ENCODE measurements at places on chromosomes 1 and 21.
A peak's percentile ranks its signal among the peaks of the same experiment; 100 is the strongest.

GRCh38 chr1:5119366-5120234, 465.2 kb downstream of the AJAP1 start:
- no peak for DNase-seq

DNA sequence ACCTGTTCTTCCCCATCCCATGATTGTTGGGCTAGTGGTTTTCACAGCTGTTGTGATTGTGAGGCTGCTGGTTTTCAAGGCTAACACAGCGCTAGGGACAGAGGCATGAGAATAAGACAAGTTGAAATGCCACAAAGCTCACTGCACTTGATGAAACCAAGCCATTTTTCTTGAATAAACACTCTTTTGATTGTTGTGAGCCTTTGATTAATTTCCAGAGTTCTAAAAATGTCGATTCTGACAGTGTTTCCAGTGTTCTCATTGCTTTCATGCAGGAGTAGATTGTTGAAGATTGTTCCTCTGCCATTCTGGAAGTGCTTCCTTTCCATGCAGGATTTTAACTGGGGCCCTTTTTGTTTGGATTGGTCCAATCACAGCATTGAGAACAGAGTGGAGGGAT, 134.9 kb upstream of the GRIK3 start:
- no peak for DNase-seq

DNA sequence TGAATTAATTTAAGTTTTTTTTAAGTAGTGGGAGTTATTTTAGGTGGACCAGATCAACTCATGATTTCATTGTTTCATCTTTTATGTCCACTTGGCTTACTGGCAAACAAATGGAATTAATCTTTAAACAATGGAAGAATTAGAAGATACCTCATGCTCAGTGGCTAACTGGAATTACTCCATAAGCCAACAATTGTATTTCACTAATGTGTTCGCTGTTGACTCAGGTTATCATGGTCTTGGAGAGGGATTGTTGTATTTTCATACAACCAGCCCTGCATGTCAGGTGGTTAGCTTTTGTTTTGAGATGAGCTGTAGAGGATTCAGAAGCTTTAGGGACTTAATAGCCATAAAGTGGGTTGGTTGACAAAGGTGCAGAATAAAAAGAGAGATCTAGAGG, 57.2 kb upstream of the HMCN1 start:
- no peak for DNase-seq

GRCh38 chr1:91591175-91591974, 90.7 kb downstream of the CDC7 start:
- DNase-seq, result no peak

GRCh38 chr1:210360852-210361477, 32.3 kb downstream of the HHAT start:
- no peak for DNase-seq

GRCh38 chr1:230167419-230167852, 100.4 kb downstream of the GALNT2 start:
- DNase-seq, result peak; percentile 26

DNA sequence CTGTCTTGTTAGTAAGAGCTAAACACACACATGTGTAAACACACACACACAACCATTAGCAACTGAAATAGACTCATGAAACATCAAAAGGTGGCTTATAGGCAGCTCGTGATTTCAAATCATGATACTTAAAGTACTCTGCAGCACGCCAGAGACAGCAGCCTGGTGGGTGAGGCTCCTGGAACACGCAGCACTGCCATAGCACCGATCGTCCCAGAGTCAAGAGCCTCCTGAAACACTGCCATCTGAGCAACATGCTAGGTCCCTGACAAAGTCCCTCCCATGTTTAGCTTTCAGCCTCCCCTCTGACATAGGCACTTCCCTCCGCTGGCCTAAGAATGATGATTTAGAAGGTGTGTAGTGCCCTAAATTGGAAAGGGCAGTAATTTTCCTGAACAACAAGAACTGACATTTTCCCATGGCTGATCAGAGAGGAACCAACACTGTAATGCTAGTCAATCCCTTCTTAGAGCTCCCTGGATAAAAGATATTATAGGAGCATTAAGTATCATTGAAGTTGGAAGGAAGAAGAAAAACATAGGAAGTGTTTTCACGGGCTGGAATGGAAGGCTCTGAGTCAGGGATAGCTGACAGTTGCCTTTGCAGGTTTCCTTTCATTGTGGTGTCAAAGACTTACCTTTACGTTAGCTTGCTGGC, 14.1 kb upstream of the DPT start:
- no peak for DNase-seq

GRCh38 chr1:109397581-109398342, at the start of gene SORT1:
TSS of gene SORT1 (minus strand) at chr1:109397918. CDS start at chr1:109397892, 26 bp downstream.
- peak; percentile 31 for DNase-seq

GRCh38 chr1:25369241-25369640, 31.1 kb downstream of the TMEM50A start:
- no peak for DNase-seq

DNA sequence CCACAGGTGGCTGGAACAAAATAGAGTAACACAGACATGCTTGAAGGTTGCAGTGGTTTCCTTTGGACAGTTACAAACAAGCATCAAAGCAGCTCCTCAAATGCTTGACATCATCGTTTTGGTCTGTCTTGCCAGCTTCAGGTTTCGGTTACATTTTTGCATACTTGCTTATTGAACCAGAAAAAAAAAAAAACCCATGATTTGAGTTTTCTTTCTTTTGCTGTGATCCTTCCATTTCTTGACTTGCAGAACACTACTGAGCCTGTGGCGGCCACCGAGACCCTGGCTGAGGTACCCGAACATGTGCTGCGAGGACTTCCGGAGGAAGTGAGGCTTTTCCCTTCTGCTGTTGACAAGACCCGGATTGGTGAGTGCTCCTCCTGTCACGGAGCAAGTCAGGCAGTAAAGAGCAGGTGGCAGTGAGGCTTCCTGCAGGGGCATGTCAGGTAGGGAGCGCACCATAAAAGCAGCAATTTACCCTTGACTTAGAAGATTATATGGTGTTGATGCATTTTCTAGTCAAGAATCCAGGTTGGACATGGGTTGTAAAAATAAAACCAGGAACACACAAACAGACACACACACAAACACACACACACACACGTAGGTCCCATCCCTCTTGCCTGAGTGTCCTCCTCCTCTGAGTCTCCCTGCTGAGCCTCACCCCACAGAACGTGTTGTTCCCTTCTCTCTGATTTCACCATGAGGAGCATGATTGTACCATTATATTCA, 30.9 kb downstream of the PRDM2 start:
- peak; percentile 63 for DNase-seq

DNA sequence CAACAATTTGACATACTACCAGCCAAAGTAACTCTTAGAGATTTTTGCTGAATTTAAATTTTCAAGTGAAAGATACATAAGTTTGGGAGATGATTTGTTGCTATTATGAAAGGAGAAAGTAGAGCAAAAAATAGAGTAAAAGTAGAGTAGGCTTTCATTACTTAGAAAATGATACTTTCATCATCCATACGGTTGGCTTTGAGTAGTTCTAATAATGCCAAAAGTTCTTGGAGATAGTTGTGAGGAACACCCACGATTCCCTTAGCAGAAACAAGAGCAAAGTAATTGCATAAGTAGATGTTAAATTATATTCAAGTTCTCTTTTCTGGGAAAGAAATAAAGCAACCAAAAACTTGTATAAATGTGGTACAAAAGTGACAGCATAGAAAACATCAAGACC, 95.0 kb upstream of the VAV3 start:
- DNase-seq, result no peak

DNA sequence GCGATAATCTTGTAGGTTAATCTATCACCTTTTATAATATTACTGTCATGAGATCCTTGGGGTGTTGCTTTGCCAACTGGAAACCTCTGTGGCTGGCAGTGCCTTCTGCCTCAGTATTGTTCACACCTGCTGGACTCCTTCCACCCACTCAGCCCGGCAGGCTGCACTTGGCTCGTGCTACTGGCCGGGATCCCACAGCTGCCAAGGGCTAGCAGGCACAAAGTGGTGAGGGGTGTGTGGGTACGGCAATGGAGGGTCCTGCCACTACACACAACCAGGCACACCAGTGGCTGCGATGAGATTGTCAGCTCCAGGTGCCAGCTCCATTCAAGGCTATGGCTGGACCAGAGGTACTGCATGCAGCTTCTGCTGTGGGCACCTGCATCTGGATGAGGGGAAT, 191.2 kb upstream of the LYPLAL1 start:
- no peak for DNase-seq

GRCh38 chr1:116288201-116288598, 84.8 kb upstream of the ATP1A1 start:
- DNase-seq, result no peak

DNA sequence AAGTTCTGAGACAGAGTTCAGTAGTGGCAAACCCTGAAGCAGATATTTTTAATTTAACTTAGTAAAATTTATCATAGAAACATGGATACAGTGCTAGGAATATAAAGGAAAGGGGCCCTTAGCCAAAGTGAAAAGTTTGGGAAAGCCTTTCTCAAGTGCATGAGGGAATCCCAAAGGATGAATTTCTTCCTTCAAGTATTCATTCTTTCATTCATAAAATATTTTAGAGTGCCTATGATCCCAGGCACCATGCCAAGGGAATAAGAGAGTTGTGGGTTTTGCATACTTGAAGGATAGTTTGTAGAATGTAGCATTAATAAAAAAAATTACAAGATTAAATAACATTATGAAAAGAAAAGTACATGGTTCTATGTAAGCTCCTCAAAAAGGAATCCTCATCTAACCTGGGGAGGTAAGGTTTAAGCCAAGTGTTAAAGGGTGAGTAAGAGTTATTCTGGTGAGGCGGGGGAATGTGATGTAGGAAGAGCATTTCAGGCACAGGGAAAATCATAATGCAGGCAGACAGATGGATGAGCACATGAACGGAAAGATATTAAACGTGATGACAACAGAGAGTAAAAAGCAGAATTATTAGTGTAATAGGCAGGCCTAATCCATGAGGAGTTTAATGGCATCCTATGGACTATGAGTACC, 40.4 kb upstream of the NTNG1 start:
- DNase-seq, result no peak

GRCh38 chr1:243325305-243325890, 69.6 kb downstream of the SDCCAG8 start:
- DNase-seq, result peak; percentile 26

- DNase-seq, result no peak
Observed at GRCh38 chr1:13948888-13949391, 249.0 kb downstream of the PRDM2 start.

- DNase-seq, result no peak
Observed at GRCh38 chr21:42161401-42161955, 57.5 kb upstream of the ABCG1 start.

DNA sequence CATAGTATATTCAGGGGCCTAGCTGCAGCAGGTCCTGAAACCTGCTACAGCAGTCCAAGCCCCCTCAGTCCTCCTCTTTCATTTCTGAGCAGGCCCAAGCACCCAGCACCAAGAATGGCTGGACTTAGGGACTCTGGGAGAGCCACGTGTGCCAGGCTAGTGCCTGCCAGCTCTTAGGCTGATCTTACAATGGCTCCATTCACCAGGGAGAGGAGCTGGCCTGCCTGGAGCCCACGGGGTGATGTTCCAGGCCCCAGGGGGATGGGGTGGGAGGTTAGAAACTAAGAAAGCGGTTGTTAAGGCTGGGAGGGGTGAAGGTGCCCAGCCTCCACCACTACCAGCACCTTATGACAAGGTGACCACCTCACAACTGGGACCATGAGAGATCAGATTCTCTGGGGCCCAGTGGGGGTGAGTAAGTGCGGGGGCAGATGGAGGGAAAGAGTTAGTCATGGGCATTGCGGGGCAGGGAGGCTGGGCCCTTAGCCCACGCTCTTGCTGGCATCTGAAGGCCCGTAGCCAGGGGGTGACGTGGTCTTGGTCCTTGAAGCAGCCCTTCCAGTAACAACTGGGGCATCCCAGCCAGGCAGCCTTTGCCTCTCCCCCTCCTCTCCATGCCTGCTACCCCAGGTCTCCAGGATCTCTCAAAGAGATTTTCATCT, 30.3 kb upstream of the CLIC4 start:
- peak; percentile 8 for DNase-seq

- no peak for DNase-seq
Observed at GRCh38 chr1:223242971-223243370, 99.9 kb upstream of the TLR5 start.

- no peak for DNase-seq
Observed at GRCh38 chr1:232432313-232432712, 197.6 kb downstream of the SIPA1L2 start.

- no peak for DNase-seq
Observed at GRCh38 chr1:218479436-218480115, 134.4 kb downstream of the TGFB2 start.

GRCh38 chr1:193185901-193186731, at the start of gene B3GALT2:
TSS of gene B3GALT2 (minus strand) at chr1:193186613. CDS start at chr1:193181562, 5,051 bp downstream.
- no peak for DNase-seq

- no peak for DNase-seq
Observed at GRCh38 chr1:74468982-74469603, 43.3 kb downstream of the LRRC53 start.

GRCh38 chr1:102163799-102164198, 167.1 kb upstream of the OLFM3 start:
- no peak for DNase-seq

DNA sequence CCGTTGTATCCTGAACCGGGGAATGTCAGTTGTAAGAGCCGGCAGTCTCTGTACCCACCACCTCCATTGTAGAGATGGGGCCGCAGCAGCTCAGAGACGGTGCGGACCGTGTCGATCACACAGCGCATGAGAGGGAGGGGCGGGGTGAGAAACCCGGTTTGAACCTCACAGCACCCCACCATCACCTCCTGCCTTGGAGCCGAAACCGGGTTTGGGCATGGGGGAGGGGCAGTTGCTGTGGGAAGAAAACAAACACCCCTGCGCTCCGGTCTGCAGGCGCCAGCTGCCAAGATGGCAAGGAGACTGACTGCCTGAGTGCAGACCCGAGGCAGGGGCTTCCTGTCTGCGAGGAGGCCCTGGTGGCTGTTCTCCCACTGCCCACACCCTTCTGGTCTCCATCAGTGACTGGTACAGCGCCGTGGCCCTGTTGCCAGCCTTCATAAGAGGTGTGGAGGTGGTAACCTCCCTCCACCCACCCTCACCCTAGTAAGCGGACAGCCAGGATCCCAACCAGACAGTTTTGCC, 69.2 kb upstream of the SSBP3 start:
- DNase-seq, result no peak

- DNase-seq, result no peak
Observed at GRCh38 chr1:64163431-64163830, 40.0 kb upstream of the UBE2U start.

- no peak for DNase-seq
Observed at GRCh38 chr1:24551960-24552571, 3.8 kb upstream of the NCMAP start.

DNA sequence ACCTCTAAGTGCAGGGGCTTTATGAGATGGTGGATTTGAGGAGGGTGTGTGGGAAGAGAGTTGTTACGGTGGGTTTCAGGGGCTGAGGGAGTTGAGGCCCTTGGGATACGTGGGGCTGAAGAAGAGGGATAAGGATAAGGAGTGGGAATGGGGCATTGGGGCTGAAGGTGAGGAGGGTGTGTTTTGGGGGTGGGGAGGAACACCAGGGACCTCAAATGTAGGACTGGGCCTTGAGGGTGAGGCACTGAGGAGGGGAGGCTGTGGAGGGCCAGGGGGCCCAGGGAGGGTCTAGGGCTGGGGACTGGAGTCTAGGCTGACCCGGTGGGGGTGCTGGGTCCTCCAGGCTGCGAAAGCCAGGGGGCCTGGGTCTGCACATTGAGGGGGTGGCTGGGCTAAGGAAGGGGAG, 1.2 kb upstream of the PLEKHM2 start:
- no peak for DNase-seq

GRCh38 chr1:233497679-233498078, 116.2 kb upstream of the KCNK1 start:
- DNase-seq, result no peak

GRCh38 chr1:182962554-182963115, 9.7 kb upstream of the SHCBP1L start:
- no peak for DNase-seq

All from stimulated activated CD4-positive, alpha-beta T cell treated with anti-CD3 and anti-CD28 coated beads, Interleukin-2, amount 100 ng/mL, for 48 hours (primary cell).